Activated CD8-positive, alpha-beta memory T cell treated with anti-CD3 and anti-CD28 coated beads, Interleukin-2, amount 10 ng/mL, durations not matched to agents 7 days and 5 days (primary cell): ENCODE measurements at places on chromosomes 4 and X.

DNA sequence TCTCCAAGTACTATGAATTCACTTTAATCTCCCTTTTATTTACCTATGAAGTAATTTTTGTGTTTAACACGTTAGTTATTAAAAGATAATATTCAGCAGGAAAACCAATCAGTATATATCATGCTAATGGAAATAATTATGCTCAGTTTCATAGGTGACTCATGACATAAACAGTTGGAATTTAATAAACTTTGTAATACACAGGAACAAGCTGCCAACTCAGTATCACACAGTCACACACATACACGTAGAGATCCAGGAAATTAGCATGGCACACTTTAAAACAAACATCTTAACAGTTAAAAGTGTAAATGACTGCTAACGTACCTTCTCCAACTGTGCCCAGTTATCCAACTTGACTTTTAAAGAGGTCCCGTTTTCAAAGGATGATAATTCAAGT lies 2.3 kb downstream of the SPATA4 start:
- DNase-seq, result no peak

DNA sequence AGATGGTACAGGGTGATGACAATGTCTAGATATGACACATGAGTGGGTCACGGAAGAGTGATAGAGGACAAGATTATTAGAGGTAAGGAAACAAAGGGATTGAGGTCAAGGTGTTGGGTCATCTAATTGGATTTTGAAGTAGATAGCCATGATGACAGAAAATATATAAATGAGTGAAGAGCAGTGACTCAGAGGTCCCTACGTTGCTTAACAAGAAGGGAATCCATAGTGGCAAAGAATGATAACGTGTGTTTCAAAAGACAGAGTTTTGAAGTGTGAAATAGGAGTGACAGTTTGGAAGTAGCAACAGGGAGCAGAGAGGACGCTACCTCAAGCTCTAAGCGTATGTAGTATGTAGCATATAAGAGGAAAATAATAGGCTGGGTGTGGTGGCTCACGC lies 22.2 kb upstream of the CAMK2D start:
- no peak for DNase-seq

- DNase-seq, result no peak
Measured at GRCh38 chr4:119750771-119751170, 122.2 kb upstream of the PDE5A start.

- no peak for DNase-seq
Measured at GRCh38 chrX:147803948-147804347, 107.8 kb upstream of the FMR1 start.

DNA sequence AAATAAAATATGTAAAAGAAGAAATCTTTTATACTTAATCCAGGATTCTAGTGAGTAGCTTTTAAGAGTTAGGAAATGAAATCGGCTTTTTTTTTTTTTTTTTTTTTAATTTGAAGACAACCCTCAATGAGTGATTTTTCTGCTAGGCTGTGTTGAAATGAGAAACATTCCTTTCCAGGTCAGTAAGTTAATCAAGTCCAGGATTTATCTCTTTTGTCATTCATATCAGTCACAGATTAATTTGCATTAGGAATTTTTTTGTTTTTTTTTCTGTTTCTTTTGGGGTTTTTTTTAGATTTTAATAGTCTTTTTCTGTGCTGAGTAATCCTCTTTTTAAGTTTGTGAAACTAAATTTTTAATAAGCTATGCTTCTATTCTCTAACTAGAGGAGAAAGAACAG lies 448.1 kb downstream of the ADGRL3 start:
- DNase-seq, result no peak

DNA sequence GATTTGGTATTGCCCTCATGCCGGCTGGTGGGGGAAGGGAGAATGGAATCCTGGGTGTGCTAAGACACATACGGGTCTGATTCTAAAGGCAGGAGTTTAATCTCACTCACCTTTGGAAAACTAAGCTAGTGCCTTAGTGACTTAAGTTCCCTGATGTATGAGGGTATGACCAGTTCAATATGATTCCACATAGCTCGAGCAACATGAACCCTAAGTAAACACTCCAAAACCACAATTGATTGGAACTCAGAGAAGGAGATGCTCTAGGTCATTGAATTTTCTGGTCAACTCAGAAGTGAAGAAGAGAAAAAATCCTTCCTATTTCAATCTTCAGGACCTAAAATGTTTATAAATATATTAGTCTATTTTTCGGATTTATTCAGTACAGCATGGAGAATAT lies 420.1 kb upstream of the INTU start:
- DNase-seq, result no peak

DNA sequence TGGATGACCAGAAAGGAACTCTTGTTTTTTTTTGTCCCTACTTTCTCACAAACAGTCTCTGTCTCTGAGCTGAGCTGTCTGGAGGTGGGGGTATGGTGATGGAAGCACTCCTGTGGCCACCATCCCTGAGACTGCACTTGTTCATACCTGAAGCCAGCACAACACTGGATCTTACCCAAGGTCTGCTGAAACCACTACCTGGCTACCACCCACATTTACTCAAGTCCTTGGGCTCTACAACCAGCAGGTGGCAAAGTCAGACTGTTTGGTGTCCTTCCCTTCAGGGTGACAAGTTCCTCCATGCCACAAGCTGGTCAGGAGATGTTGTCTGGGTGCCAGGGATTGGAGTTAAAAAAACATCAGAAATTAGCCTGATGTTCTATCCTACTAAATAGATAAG lies 89.7 kb downstream of the NEXMIF start:
- DNase-seq, result no peak

- DNase-seq, result no peak
Measured at GRCh38 chr4:118927974-118928373, 39.3 kb downstream of the SYNPO2 start.

GRCh38 chrX:11458170-11458569 lies 165.0 kb downstream of the AMELX start:
- no peak for DNase-seq

- DNase-seq, result no peak
Measured at GRCh38 chr4:74623041-74623440, 171.3 kb downstream of the BTC start.

- DNase-seq, result no peak
Measured at GRCh38 chr4:7770224-7771050, 169.2 kb downstream of the AFAP1 start.

GRCh38 chr4:7987148-7987989 lies 47.7 kb upstream of the AFAP1 start:
- DNase-seq, result peak; percentile 81

- no peak for DNase-seq
Measured at GRCh38 chr4:8860892-8861575, 10.6 kb downstream of the HMX1 start.

- DNase-seq, result no peak
Measured at GRCh38 chr4:43452948-43453347, 560.4 kb downstream of the GRXCR1 start.

DNA sequence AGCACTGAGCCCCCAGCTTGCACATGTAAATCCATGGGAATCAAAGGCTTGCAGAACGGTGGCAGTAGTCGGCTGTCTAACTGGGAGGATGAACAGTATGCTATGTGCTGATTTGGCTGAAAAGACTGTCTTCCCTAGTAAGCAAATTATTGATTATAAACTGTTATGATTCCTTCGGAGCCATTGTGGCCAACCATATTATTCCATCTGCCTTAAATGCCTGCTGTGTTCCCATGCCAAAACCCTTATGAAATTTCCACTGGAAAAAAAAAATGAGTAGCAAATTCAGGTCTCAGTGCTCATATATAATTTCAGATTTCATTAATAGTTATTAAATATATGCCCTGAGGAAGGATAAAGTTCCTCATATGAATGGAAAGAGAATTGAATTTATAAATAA lies 132.7 kb upstream of the MID1 start:
- DNase-seq, result no peak

GRCh38 chr4:186366326-186366725 lies 100.3 kb downstream of the F11 start:
- DNase-seq, result no peak

- no peak for DNase-seq
Measured at GRCh38 chr4:26784207-26784865, 76.3 kb upstream of the STIM2 start.

- no peak for DNase-seq
Measured at GRCh38 chrX:17741123-17741511, 3.8 kb downstream of the SCML1 start.

- peak; percentile 67 for DNase-seq
Measured at GRCh38 chr4:1337376-1337831, 9.6 kb upstream of the UVSSA start.

DNA sequence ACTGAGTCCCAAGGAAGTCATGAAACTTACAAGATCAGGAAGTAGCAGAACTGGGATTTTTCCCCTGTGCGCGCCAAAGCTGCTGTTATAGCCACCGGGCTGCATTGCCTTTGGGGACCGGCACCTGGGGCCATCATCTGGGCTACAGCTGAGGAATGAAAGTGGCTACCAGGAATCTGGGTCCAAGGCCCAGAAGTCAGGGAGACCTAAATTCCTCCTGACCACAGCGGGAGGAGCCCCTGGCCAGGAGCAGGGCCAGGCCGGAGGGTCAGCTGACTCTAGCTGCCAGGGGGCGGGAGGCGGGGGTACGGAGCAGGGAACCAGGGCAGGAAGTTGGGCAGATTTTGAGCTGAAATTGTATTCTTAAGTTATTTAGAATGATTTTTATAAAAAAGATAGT lies 242.4 kb downstream of the EVC2 start:
- DNase-seq, result no peak

DNA sequence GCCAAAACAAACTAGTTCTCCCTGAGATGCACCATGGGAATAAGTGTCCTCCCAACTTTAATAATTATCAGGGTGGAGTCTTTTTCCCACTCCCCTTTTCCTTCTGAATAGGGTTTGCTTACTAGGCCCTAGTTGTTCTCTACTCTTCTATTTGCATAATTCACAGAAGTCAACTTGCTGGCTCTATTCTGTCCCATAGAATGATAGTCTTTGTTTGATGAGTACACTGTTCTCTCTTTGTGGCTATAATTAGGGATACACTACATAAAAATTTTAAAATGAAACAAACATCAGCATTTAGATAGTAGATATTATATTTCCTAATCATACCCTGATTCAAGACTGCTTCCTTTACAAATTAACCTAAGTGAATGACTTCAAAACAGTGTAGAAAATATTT lies 10.3 kb downstream of the PDHA2 start:
- DNase-seq, result no peak

GRCh38 chrX:129559783-129560182 lies 19.7 kb downstream of the OCRL start:
- no peak for DNase-seq

GRCh38 chrX:96763608-96764007 lies 79.0 kb downstream of the DIAPH2 start:
- DNase-seq, result no peak

DNA sequence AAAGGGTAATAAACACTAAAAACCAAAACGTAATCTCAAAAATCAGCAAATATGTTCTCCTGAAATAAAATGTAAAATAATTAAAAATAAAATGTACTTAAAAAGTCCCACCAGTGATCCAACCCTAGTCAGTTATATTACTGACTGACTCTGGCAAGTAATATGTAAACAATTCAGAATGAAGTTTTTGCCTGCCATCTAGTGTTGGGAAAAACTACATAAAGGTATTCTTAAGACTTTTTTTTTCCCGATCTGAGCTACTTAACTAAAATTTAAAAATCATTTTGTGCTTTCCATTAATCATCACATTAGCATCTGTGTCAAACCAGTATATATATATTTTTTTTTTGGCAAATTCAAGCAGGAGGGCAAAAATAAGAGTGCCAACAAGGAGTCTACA lies 24.0 kb downstream of the RCHY1 start:
- no peak for DNase-seq

DNA sequence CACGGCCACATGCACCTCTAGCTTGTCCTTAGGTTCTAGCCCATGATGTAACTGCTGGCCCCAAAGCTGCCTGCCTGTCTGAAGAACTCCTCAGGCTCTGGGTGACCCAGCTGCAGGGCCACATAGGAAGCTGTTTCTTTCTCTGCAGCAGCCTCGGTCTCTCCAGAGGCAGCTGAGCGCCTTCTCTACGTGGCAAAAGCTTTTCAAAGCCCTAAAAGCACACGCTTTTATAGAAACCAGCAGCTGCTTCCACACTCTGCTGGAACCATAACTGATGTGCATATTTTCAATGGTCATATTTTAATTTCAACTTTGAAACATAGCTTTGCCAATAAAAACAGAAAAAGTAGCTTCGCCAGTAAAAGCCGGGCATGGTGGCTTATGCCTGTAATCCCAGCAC lies 37.4 kb downstream of the FAM53A start:
- DNase-seq, result no peak

DNA sequence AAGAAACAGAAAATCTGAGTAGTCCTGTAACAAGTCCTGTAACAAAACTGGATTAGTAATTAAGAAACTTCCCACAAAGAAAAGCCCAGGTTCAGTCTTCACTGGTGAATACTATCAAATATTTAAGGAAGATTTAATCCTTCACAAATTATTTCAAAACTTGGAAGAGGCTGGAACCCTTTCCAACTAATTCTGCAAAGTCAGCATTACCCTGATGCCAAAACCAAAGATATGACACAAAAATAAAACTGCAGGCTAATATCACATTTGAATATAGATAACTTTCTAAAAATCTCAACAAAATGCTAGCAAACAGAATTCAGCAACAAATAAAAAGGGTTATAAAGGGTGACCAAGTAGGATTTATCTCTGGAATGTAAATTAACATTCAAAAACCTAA lies 80.5 kb downstream of the AR start:
- DNase-seq, result no peak

GRCh38 chr4:82429728-82430192 lies 502 bp downstream of the HNRNPDL start:
- DNase-seq, result peak; percentile 84

- no peak for DNase-seq
Measured at GRCh38 chr4:68388347-68388865, 38.5 kb upstream of the YTHDC1 start.

GRCh38 chr4:101035487-101035886 lies 311.8 kb downstream of the PPP3CA start:
- DNase-seq, result no peak

- no peak for DNase-seq
Measured at GRCh38 chr4:87529187-87529586, at the start of gene SPARCL1. Gene SPARCL1 (minus strand): TSS chr4:87529376. CDS start chr4:87499574, 29,802 bp downstream.

DNA sequence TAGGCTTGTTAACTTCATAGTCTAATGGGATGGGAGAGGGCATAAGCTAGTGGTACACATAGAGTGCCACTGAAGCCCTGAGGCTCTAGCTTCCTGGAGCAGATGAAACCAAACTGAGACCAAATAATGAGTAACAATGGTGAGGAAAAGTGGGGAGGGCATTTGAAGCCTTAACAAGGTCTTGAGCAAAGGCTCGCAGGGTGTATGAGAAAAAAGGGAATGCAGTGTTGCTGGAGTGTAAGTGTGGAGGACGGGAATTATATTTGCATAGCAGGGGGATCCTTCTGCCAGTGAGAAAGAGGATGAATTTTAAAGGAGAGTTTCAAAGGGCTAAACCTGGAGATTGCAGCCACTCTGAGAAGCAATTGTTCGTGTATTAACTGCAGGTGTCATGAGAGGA lies 263.1 kb downstream of the ANK2 start:
- DNase-seq, result no peak
